Putamen (tissue), 1 donor: ENCODE measurements at places on chromosomes 1 and 21.

DNA sequence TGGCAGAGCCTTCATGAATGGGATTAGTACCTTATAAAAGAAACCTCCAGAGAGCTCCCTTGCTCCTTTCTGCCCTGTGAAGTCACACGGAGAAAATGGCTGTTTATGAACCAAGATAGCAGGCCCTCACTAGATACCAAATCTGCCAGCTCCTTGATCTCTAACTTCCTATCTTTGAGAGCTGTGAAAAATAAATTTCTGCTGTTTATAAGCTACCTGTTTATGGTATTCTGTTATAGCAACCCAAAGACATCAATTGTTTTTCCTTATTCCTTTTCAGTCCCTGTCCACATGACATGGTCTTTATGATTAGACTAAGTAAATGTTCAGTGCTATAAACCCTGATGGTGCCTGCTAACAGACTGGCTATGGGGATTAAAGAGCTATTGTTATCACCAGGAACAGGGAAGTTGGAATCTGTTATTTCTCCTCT is 9.7 kb upstream of the STIL start:
- DNase-seq: no peak

GRCh38 chr1:25126562-25126961 is 105.7 kb downstream of the SYF2 start:
- no peak for DNase-seq

GRCh38 chr1:42733415-42734200 is 6.4 kb downstream of the CLDN19 start:
- DNase-seq: no peak

DNA sequence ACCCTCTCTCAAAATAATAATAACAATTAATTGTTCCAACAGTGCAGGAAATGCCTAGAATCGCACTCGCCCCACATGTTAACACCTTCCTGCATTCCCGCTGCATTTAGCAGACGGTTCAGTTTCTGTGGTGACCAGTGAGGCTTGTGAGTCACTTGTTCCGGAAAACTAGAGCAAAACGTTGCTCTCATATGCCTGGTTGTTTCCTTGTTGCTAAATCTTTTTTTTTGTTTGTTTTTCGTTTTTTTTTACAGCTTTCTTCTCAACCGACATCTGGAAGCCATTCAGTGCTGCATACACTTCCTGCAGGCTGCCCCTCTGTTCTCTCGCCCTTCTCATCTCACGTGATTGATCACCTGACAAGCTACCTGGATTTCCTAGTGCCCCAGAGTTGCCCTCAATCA is 56.9 kb upstream of the TMPRSS2 start:
- DNase-seq: no peak

DNA sequence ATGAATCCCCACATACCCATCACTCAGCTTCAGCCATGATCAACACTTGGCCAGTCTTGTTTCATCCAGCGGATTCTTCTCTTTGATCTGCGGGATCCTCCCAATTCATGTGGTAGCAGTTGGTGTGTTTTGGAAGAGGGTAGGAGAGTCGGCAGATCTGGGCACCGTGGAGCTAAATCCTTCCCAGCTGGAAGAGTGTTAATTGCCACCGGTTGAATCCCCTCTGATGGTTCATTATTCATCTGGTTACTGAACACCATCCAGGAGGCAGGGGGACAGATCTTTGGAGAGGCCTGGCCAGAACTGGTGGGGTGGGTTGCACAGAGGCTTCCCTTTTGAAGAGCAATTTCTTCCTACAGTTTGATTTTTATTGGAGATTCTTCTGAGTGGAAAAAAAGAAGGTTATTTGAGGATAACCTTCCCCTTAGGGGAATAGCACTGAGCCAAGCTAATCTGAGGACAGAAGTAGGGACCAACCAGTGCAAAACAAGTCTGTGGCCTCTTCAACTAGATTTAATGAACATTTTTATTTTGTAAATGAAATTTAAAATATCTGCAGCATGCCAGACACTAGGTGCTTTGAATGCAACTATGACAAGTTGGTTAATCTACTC is 8.1 kb downstream of the NFASC start:
- DNase-seq: no peak

GRCh38 chr1:219732814-219733491 is 120.0 kb upstream of the ZC3H11B start:
- no peak for DNase-seq

- DNase-seq: no peak
Measured at GRCh38 chr1:53949023-53949990, 3.2 kb downstream of the LRRC42 start.

DNA sequence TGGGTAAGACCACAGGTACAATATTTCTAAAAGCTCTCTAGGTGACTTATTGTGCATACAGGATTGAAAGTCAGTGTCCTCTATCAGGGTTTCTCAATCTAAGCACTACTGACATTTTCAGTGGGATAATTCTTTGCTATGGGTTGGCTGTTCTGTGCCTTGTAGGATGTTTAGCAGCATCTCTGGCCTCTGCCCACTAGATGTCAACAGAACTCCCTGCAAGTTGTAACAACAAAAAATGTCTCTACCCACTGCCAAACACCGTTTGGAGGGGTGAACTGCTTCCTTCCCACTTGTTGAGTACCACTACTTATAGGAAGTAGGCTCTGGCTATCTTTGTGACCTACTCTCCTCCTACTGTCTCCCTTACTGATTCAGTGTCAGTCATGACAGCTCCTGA is 90.1 kb upstream of the ZRANB2 start:
- DNase-seq: no peak

DNA sequence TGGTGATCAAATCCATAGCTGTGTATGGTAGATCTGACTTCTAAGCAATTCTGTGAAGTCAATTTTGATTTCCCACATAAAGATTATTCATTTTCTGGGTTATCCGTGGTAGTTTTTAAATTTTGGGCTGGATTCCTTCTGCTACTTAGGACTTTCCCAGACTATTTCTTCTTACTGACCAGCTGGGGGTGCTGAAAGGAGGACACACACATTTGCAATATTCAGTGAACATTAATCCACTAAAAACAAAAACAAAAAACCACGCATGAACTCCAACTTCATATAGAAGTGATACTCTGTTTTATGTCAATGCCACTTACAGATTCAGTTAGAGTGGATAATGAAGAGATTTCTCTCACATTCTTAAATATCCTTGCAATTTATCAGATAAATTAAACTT is 105.4 kb downstream of the KCTD3 start:
- no peak for DNase-seq
